Mucosa of gallbladder (tissue), 1 donor: ENCODE measurements at places on chromosomes 11 and 22.
A peak's percentile ranks its signal among the peaks of the same experiment; 100 is the strongest.

DNA sequence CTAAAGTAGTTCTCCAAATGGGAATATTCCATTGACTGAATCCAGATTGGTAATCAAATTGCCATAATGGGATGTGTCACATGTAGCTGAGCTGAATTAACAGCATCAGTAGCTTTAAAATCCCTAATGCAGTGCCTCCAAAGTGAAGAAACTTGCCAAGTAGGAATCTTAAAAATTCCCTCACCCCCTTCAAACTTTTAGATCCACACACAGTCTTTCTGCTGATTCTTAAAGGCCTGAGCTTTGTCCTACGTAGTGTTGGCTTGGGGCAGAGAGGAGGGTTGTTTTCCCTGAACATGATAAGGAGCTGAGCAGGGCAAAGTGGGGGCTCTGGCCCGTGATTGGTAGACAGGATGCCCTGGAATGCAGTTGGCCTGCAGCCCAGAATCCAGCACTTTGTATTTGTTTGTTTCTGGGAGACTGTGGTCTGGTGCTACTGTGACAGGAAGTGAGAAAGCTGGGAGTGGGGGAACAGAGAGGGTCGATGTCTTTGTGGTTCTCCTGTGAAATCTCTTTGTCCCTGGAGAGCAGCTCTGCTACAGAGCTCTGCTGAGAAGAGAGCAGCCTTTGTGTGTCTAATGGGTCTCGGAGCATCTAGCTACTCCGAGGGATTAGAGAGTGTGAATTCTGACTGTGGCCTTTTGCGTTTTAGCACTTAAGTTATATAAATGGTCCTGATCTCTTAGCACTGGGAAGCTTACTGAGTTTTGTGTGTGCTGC is 16.9 kb downstream of the CTNND1 start:
- peak; percentile 95 for DNase-seq

DNA sequence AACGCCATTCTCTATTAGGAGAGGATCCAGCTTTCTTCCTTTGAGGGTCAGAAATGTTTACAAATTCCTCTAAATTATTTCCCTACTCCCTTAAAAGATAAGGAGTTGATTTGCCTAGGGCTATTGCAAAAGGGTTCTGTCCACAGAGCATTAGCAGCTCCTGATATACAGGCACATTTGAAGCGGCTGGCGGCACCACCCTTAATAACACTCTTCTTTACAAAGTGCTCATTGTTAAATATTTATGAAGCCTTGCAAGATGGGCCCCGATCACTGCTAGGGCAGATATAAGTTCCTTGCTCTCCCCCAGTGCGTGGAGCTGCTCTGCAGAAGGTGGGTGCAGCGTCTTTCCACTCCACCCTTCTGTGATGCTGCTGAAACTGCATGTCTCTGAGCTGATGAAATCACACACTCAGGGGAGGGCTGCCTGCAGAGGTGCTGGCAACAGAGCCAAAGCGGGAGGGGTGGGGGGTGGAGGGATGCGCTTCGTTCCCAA is 116.7 kb upstream of the NTM start:
- no peak for DNase-seq

DNA sequence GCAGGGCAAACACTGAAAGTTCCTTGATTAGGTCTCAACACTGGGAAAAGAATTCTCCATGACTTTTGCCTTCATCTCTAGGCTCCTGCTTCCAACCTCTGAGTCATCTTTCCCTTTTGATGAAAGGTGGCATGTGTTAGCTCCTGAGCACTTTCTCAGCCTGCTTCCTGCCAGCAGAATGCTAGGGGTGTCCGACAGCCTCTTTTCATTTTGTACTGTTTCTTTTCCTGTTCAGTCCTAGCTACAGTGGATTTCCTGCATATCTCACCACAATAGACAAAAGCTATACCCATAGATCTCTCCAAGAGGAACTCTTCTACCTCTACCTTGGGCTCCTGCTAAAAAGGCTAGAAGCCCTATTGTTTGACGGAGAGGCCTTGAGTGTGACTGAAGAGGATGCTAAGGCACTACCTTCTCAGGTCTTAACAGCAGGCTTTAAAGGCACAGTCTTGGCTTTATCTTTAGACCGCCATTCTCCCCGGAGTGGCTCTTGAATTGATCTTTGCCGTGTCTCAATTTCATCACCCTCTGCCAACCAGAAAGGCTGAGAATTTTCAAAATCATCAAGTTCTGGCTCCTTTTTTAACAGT is 145.5 kb downstream of the RBFOX2 start:
- DNase-seq: no peak

GRCh38 chr11:125083312-125084056 is 20.4 kb downstream of the SLC37A2 start:
- DNase-seq: no peak

DNA sequence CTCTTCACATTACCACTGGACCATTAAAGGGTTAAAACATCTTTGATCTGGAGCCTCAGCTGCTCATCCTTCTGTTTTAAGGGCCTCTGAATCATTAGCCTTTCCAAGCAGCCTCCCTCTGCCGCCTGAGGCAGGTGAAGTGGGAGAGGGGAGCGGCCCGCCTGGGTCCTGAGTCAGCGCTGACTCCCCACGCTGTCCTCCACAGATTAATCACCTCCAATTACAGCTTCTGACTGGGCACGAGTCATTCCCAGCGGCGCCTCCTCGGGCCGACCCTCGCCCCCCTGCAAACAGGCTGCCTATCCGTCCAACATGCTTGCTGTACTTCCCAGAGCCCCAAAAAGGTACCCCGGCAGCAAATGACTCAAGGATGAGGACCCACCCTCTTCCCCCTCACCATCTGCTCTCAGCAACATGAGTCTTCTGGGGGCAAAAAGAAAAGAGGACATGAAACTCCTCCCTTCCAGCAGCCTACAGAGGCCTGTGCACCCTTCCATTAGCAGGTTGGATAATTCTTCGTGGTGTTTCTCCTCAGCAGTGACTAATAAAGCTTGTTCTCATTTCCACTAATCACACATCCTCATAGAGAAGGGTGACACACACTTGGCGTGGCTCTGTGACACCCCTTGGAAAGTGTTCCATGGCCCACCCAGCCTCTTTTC is 44.3 kb upstream of the JAM3 start:
- no peak for DNase-seq

DNA sequence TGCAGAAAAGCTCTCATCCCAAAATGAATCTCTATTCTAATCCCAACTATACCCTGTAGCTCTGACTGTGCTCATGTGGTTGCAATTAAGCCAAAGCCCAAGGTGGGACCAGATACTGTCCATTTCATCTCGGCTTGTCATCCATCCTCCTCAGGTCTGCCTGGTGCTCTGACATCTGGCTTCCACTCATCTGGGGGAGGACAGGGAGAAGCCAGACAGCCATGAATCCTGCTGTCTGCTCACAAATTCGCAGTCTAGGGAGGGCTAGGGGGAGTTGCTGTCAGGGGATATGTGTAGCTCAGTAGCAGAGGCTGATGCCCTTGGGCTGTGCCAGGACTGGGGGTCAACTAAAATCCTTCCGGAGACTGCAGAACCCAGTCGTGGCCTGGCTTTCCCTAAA is 167.1 kb downstream of the ETS1 start:
- no peak for DNase-seq

DNA sequence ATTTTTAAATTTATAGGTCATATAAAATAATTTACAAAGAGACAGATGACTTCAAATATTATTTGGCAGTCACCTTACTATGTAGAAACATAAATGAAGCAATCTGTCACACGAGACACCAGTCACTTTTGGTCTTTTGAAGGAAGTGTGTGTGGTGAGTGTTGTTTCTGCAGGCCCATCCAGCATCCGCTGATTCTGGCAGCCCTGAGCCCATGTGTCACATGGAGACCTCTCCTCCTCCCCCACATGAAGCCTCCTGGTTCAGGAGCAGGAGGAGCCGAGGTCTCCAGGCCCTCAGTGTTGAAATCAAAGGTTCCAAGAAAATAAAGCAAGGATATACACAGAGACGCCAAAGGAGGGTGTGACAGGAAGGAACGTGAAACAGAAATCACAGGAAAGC is 60.1 kb downstream of the ARFGAP3 start:
- DNase-seq: no peak

DNA sequence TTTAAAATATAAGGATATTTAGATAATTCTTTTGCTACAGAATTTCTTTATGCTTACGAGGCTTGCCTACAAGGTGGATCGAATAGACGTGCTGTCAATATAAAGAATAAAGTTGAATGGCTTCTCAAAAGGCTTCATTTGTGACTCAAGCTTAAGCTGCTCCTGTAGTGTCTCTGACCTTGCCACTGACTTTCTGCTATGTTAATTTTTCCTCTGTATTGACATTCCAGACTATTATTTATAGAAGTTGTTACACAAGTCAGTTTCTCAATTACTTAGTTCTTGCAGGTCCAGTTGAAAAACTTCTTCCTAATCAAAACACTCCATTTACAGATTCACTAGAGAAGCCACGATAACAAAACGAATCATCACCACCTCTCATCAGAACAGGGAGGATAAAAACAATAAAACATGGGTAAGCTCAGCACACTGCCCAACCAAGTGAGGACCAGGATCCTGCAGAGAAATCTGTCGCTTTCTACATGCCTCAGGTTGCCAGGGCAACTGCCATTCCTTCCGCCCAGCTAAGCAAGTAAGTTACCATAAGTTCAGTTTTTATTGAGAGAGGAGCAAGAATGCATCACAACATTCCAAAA is 39.0 kb upstream of the CHKA start:
- DNase-seq: no peak

- no peak for DNase-seq
Measured at GRCh38 chr11:70511345-70511744, 113.0 kb downstream of the CTTN start.
